ENCODE measurements at places on chromosomes 1 and 21. TPM values are rescaled to one million over a fixed set of nuclear protein-coding genes. Genes with fewer than 3 reads are reported as not detected.

- no peak for DNase-seq
Observed at GRCh38 chr1:103336408-103336807, 189.1 kb upstream of the RNPC3 start.

DNA sequence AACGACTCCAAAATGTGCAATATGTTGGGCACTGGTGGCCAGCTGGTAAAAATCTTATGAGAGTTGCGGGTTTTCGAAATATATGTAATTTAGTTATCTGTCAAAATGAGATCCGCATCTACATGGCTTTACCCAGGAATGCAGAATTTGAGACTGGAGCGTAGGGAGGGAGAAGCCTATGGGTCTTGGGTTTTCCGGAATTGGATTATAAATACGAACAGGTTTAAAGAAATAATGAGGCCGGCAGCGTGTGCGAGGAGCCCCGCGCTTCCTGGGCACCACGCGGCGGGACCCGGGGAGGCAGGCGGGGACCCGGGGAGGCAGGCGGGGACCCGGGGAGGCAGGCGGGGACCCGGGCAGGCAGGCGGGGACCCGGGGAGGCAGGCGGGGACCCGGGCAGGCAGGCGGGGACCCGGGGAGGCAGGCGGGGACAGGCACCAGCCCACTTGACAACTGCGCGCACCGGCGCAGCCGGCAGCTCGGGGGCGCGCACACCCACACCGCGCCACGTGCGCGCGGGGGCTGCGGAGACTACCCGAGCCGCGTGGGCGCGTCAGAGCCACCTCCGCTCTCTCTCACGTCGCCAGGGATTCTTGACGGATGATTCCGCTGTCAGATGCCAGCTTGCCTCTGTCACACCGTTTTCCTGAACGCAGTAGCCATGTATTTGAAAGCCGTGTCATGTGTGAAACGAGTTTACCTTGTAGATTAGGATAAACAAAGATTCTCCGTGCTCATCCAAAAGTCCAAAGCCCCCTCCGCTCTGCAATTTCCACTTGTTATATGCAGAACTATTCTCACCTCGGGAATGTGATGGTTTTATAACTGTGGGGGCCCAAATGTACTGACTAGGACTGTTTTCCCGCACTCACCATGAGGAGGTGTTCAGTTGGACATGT lies 54.3 kb upstream of the HNRNPU start:
- no peak for DNase-seq

DNA sequence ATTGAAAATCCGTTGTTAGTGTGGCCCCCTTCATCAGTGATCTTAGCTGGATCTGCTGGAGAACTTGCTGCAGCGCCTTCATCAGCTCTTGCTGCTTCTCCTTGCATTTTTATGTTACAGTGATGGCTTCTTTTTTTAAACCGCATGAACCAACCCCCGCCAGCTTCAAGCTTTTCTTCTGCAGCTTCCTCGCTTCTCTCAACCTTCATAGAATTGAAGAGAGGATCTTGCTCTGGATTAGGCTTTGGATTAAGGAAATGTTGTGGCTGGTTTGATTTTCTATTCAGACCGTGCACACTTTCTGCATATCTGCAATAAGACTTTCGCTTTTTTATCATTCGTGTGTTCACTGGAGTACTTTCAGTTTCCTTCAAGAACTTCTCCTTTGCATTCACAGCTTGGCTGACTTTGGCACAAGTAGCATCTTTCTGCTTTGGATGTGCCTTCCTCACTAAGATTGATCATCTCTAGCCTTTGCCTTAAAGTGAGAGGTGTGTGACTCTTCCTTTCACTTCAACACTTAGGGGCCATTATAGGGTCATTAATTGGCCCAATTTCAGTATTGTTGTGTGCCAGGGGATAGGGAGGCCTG lies 13.1 kb downstream of the RNF187 start:
- DNase-seq, result no peak

- peak; percentile 11 for DNase-seq
Observed at GRCh38 chr1:17016317-17016661, 4.6 kb upstream of the ATP13A2 start.

DNA sequence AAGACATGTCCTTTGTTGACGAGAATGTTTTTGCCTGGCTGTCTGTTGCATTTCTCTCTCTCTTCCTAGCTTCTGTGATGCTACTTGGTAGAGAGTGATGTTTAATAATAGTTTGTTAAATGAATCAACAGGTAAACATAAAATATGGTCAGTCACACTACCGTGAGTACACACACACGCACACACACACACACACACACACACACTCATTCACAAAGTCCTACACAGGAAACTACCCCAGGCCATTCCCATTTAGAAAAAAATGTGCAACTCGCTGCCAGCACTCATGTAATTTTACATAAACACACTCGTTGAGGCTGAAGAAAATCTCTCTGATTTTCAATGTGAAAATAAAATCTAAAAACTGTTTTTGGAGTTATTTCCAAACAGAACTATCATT lies 38.7 kb downstream of the RUNX1 start:
- DNase-seq, result no peak

GRCh38 chr1:24069817-24070216 lies 42.1 kb downstream of the MYOM3 start:
- DNase-seq, result no peak

Gene INAVA
- polyA plus RNA-seq, result 0.01 TPM

Gene C1orf87
- not detected for polyA plus RNA-seq

DNA sequence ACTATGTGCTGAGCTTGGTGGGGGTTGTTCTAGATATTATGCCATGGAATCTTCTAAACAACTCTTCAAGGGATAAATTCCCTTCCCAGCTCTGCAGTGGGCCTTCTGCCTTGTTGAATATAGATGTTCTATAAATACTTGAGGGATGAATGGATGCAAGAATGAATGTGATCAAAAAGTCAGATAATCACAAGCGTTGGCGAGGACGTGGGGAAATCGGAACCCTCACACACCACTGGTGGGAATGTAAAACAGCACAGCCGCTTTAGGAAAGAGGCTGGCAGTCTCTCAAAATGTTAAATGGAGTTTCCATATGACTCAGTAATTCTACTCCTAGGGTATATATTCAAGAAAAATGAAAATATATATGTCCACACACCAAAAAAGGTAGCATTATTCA lies 19.0 kb downstream of the SDC3 start:
- DNase-seq, result no peak

- DNase-seq, result no peak
Observed at GRCh38 chr1:157403608-157404007, 148.7 kb downstream of the FCRL5 start.

DNA sequence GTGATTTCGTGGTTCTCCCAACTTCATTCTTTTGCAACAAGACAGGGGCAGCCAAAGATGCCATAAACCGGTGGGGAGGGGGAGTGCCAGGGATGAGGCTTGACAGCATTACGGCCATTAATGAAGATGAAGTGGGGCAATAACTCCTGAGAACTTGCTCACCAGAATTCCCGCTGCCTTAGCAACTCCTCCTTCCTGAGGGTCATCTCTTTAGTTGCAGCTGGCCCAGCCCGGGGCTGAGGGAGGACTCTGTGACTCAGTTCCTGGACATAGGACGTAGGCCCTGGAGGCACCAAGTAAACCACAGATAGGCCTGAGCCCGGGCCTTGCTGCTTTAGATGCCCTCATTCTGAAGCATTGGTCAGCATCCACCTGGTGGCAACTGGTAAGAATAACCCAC lies 330.2 kb downstream of the RRAGC start:
- DNase-seq, result no peak

DNA sequence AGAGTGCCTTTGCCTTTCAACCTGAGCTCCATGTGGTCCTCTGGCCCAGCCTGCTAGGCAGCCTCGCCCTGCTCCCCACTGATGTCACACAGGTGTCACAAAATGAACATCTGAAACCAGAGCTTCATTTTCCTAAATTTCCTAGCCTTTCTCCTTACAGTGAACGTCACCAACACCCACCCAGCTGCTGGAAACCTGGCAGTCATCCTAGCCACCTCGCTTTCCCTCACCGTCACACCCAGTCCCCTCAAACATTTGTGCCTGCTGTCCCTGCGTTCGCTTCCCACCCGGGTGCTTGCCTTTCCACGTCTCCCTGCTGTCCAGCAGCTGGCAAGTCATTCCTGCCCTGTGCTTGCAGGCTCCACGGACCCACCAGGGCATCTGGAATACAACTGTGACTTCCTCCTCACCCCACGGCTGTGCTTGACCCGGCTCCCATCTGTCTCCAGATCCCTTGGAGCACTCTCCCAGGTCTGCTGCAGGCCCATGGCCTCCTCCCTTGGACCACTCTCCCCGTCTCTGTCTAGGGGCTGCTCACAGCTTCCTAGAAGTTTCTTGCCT lies 23.5 kb downstream of the ADARB1 start:
- no peak for DNase-seq

Gene CLDN17
- not detected for polyA plus RNA-seq

DNA sequence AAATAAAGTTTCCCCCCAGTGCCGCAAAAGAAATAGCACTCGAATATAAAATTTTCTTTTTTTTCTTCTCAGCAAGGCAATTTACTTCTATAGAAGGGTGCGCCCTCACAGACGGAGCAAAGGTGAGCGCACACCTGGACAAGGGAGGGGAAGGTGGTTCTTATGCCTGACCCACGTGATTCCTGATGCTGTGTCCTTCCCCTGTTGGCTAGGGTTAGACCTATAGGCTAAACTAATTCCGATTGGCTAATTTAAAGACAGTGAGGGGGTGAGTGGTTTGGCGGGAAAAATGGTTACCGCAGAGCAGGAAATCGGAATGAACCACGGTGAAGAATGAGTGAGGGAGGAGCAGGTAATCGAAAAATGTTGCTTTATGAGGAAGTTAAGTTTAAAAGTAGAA lies 607 bp upstream of the FAAH start:
- DNase-seq, result no peak

DNA sequence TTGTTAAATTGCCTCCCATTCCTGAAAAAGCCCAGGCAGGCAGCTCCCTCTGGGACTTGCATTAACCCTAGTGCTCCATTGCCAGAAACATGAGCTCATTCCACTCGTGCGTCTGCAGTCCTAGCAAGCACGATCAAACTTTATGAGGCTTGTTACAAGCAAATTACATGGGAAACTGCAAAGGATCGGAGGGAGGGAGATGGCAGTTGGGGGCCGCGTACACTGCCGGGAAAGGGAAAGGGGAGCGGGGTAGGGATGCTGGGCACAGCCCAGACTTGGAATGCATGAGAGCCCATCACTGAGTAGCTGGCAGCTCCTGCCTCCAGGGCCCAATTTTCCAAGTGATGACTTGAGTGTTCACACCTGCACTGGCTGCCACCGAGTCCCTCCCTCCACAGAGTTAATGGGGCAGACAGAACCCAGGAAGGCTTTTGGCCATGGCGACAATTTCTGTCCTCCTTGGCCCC lies 169.9 kb downstream of the BRINP2 start:
- no peak for DNase-seq

Gene HTR6
- not detected for polyA plus RNA-seq

DNA sequence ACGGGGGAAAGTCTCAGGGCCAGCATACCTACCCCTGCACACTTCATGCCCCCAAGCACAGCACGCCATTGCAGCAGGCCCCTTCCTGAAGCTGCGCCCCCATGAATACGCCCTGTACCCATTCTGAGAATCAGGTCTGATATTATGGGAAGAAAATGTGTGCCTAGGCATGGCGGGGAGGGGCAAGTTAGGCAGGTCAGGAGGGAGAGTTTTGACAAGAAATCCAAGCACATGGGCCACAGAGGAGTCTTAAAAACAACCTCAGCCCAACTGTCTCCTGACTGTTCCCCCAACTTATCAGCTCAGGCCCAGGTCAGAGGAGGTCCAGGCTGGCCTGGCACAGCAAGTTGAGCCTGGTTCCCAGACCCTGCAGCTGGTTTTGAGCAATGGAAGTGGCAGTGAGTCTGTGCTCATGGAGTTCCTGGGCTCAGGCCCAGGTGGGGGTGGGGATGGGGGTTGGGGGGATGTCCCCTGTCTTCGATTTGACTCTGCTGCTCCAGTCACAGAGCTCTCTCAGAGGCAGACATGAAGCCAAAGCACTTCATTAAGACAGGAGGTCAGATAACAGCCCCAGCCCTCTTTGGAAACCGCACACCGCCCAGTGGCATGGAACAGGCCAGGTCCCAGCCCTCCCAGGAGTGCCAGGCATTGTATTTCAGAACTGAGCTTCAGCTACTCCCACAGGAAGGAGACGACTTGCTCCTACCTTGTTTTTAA lies 20.6 kb upstream of the BCAR3 start:
- no peak for DNase-seq

DNA sequence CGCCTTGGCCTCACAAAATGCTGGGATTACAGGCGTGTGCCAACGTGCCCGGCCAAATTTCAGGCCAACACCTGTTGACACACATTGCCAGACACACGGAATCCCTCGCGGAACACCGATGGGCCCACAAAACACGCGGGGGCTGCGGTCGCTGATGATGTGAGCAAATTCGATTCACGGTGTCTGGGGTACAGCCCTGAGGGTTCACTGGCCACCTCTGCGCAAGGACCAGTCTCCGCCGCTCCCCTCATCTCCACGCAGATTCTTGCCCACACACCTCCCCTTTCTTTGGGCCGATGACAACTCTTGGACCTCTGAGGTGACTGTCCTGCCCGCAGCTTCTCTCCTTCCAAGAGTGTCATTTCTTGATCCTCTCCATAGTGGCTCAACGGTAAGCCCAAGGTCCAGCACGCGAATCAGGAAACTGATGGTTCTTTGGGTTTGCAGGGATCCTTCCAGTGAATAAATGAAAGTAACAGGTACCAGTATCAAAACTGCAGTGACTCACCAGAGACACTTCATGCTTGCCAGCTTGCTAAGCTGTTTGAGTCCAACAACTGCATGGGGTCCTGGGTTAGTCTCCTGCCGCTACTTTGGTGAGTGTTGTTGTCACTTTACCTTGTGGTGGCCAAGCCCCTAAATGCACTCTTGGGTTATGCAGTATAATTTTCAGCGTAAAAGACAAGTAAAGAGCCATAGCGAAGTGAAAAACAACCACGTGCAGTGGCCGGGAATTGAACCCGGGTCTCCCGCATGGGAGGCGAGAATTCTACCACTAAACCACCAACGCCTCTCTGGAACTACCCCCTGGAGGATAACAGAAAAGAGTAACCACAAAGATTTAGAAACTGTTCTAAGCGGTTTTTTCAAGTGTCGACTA lies 11.0 kb upstream of the RNU1-3 start:
- no peak for DNase-seq

Gene SLC45A3
- polyA plus RNA-seq, result 0.91 TPM

DNA sequence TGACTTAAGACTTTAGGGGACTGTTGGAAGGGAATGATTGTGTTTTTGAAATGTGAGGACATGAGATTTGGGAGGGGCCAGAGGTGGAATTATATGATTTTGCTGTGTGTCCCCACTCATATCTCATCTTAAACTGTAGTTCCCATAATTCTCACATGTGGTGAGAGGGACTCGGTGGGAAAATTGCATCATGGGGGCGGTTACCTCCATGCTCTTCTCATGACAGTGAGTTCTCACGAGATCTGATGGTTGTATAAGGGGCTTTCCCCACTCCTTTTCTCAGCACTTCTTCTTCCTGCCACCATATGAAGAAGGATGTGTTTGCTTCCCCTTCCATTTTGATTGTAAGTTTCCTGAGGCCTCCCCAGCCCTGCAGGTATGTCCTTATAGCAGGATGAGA lies 35.0 kb upstream of the SCAF4 start:
- no peak for DNase-seq

Gene ASCL5
- not detected for polyA plus RNA-seq

Gene CFHR1
- 0.33 TPM for polyA plus RNA-seq

GRCh38 chr1:53868565-53868964 lies 21.0 kb downstream of the YIPF1 start:
- no peak for DNase-seq
